ENCODE measurements at places on chromosomes 3 and 15. TPM values are rescaled to one million over a fixed set of nuclear protein-coding genes. Genes with fewer than 3 reads are reported as not detected.

Gene DNAH1
- 7.8 TPM for polyA plus RNA-seq

Gene TF
- polyA plus RNA-seq, result 8.3 TPM

Gene ZNF639
- polyA plus RNA-seq, result 40.9 TPM

DNA sequence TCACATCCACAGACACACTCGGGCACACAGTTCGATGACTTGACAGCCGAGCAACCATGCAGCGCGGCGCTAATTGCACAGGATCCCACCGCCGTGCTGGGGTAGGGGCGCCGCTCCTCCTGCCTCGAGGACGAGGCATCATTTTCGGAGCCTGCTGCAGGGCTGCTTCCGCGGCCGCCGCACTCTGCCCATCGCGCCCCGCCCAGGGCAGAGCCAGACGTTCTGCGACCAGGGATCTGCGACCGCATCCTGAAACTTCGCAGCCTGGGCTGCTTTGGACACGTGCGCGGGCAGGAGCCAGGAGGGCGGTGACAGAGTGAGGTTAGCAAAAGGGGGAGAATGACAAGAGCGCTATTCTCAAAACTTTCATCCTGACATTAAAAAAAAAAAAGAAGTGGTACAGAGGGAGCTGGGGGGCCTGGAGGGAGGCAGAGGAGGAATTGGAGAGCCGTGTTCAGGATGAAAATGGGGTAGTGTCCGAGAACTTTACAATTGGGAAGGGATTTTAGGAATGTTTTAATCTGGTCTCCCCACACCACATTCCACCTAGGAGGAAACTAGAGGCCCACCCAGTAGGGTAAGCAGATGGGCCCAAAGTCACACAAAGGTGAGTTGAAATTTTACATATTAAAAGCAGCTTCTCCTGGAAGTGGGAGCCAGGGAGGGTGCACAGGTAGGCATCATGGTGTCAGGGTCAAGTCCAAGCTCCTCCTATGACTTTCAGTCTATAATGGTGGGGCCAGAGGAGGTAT, 15.9 kb downstream of the IGDCC3 start:
- H3K27ac ChIP-seq, result no peak overlapping the region
- H3K4me3 ChIP-seq, result no peak overlapping the region
- no peaks in the 10 kb centered on the region for H3K36me3 ChIP-seq
- no peak for DNase-seq

DNA sequence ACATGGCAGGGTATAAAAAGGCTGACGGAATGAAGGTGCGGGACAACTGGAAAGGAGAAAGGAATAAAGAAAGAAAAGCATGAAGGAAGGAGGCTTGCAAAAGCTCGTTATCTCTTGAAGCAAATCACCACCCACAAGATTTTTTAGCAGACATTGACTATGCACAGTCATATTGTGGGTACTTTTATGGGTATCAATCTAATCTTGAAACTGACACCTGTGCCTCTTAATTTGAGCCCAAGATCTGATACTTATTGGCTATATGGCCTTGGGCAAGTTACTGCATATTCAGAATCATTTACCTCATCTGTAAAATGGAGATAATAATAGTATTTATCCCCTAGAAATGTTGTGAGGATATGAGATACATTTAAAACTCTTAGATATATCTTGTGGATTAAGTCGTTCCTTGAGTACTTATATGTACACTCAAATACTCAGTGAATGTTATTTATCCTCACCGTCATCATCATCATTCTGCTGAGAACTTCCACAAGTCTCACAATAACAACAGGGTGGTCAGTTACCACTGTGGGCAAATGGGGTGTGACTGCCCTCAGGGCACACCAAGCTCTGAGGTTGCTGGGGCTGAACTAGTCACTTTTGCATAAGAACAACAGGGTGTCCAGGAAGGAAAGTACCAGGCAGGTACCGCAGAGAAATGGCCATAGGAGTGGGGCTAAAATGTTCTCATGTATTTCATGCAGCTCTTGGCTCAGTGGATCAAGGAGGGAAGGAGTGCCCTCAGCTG, 266.1 kb downstream of the SLC9A9 start:
- H3K27me3 ChIP-seq, result no peaks in the 10 kb centered on the region
- no peaks in the 10 kb centered on the region for H3K36me3 ChIP-seq
- H3K4me3 ChIP-seq, result no peak overlapping the region

- H3K27me3 ChIP-seq, result no peaks in the 10 kb centered on the region
- no peak overlapping the region for H3K27ac ChIP-seq
- DNase-seq, result no peak
- peaks cover 4% of the 10 kb centered on the region for H3K4me1 ChIP-seq
Observed at GRCh38 chr3:133945381-133946095, 49.9 kb upstream of the RAB6B start.
